ENCODE measurements at places on chromosomes 6 and 20.

DNA sequence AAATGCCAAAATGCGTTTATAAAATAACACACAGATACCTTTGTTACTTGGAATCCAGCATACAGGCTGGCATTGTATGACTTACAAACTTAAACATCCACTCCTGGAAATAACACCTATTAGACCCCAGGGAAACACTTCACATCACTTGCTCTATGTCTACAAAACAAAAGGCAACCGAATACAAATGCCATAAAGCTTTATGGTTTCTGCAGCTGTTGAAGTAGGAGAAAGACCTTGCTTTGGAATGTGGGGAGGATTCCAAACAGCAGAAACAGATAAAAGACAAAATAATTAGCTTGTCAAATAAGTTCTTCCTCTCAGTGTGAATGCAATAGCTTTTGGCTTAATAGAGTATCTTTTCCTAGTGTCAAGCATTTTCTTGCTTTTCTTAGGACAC is 9.8 kb upstream of the AMD1 start:
- no peak for DNase-seq

DNA sequence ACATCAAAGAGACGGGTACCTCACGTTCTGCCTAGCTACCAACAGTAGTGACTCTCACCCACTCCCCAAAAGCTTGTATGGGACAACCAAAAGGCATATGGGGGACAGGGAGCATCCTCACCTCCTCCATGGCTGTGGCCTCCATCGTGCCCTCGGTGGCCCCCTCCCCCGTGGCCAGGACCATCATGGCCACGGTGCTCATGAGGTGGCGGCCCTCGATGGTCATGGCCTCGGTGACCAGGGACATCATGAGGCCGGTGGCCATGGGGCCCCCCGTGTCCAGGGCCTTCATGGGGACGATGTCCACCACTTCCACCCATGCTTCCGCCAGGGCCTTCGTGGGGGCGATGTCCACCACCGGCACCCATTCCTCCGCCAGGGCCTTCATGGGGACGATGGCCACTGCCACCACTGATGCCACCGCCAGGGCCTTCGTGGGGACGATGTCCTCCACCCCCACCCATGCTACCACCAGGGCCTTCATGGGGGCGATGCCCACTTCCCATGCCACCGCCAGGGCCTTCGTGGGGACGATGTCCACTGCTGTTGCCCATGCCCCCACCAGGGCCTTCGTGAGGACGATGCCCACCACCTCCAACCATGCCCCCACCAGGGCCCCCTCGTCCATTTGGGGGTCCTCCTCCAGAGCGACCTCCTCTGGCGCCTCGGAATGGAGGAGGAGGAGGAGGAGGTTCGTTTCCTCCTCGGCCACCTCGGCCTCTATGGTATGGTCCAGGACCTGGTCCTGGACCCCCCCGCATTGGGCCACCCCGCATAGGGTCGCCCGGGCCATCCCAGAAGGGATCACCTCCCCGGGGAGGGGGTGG is 15.0 kb downstream of the PPP1R10 start:
- DNase-seq = no peak

DNA sequence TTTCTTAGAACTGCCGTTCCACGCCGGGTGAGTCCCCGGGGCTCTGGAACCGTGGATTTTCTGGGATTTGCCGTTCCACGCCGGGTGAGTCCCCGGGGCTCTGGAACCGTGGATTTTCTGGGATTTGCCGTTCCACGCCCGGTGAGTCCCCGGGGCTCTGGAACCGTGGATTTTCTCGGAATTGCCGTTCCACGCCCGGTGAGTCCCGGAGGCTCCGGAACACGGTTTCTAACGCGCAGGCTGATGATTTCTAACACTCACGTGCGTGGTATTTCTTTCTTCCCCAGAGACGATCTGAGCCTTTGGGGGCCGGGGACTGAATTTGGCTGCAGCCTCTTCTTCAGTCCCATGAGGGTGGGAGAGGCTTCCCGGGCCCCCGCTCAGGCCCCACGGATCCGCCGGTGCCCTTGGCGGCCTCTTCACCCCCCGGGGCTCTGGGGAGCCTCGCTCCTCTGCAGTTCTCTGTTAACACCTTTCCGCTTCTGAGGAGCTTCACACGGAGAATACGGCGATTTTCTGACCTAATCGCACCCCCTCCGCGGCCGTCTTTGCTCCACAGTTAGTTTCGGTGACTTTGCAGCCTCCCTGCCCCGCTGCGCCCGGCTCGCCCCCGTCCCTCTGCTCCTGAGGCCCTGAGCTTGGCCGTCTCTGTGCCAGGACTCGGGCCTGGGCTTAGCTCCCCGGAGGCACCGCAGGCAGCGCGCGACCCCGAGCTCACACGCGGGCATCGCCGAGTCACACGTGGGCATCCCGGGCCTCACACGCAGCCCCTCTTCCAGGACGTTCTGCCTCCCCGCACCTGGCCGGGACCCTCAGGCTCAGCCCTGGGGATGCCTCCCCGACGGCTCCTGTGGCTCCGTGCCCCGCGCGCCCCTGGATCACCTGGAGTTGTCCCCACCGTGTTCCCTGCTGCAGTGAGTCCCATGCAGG is 7.2 kb upstream of the KIF25 start:
- no peak for DNase-seq

- no peak for DNase-seq
Observed at GRCh38 chr6:44858998-44859397, 469.1 kb upstream of the RUNX2 start.

- DNase-seq = no peak
Observed at GRCh38 chr20:51382986-51383821, 159.3 kb downstream of the NFATC2 start.

DNA sequence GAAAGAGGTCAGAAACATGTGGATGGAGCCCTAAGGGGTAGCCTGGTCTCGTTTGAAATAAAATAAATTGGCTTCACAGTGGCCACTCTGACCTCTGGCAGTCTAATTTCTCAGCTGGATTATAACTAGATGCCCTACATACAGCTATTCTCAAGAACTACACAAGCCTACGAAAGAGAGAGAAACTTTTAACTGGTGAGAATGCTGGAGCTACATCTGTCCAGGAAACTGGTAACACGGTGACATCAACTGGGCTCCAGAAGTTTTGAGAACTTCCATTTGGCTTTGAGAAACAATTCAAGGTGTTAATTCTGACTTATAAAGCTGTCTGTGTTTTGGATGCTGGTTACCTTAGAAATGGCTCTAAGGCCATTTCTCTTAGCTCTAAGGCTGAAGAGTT is 187.3 kb upstream of the TENT5A start:
- DNase-seq = no peak

- DNase-seq = no peak
Observed at GRCh38 chr20:44020406-44021148, 105.9 kb downstream of the TOX2 start.

DNA sequence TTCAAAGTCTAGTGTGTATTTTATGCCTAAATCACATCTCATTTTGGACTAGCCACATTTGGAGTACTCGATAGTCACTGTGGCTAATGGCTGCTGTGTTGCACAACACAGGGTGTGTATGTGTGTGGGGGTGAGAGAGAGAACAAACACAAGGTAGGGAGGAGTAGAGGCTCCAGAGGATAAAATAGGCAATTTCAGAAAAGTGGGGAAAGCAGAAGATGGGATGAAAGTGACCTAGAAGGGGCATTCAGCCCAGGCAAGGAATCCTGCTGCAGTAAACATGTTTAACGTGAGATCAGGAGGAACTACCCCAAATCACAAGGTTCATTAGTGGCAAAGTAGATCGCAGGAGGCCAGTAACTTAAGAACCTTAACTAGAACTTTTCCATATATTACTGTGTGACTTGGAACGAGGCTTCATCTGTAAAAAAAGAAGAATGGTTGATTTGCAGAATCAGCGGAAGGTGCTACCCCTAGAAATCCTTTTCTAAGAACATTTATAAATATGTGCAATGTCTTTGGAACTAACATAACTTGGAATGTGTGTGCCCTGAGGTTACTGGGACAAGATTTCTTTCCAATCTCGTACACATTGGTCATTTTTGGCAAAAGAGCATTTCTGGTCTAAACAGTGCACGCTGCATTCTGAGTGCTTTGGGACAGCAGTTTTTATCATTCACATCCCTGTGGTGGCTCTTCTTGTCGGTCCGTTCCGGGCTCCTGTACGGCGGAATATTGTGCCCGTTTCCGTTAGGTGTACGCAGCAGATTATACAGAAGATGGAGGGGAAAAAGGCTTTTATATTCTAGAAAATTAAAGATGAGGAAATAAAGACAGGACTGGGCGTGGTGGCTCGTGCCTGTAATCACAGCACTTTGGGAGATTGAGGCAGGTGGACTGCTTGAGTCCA is 2.6 kb downstream of the DUSP22 start:
- no peak for DNase-seq

GRCh38 chr6:169534039-169534421 is 167.8 kb downstream of the WDR27 start:
- DNase-seq = no peak

GRCh38 chr20:36895036-36895435 is 19.1 kb downstream of the TLDC2 start:
- no peak for DNase-seq

DNA sequence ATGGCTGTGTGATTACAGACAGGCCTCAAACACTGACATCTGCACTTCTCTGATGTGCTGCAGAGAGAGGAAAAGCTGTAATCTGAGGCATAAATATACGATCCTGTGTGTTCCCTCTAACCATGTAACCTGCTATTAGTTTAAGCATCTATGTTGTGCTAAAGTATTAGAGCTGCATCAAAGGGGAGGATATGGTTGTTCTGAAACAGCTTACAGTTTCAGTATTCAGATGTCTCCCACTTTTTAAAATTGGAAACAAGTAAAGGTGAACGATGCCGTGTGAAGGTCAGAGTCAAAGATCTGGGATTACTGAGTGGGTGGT is 7.6 kb downstream of the PLEKHG1 start:
- DNase-seq = no peak

- no peak for DNase-seq
Observed at GRCh38 chr6:7004581-7005297, 103.0 kb upstream of the RREB1 start.
